Small intestine (tissue), 16 donors: ENCODE measurements at places on chromosomes 13 and 19.

DNA sequence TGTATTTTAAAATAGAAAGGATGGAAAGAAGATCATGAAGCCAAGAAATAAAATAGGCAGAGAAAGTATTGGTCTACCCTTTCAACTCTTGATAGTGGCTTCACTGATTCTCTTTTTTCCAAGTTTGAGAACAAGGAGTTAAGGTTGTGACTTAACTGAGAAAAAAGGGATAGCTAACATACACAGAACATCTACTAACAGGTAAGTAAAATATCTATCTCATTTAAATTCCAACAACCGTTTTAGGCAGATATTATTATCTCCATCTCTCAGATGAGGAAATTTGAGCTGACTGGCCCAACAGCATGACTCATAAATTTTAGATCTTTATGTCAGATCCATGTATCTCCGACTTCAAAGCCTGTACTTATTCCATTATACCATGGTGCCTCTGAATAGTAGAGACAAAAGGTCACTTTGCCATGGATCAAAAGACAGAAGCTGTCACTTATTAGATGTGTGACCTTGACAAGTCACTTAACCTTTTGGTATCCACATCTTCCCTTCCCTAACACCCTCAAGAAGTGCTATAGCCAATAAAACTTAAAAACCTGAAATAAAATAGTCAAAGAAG is 152.1 kb downstream of the DACH1 start:
- no peak for DNase-seq

DNA sequence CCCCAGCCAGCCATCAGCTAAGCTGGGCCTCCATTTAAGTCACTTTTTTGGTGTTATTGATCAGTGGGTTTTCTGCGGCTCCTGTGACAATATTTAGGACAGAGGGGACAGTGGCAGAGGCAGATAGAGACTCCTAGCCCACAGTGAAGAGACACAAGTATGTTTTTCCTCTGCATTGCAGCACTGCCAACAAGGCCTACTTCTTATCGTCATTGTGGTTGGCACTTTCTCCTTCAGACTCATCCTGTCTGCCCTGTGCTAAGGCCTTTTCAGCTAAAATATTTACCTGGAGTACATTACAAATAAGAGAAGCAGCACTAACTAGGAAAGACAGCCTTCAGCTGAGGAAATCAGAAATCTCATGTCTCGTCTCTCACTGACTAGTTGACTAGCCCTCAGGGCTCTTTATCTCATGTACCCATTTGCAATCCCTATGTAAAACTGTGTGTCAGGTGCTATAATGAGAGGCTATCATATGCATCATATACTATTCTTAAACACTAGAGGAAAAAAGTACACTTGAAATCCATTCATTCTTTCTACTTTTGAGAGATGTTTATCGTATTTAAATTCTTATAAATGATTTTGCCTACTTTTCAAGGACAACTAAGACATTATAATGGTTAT is 62.2 kb downstream of the ZAR1L start:
- no peak for DNase-seq

- no peak for DNase-seq
These were observed 17.4 kb downstream of the PIP5K1C start for GRCh38 chr19:3682741-3683404.

DNA sequence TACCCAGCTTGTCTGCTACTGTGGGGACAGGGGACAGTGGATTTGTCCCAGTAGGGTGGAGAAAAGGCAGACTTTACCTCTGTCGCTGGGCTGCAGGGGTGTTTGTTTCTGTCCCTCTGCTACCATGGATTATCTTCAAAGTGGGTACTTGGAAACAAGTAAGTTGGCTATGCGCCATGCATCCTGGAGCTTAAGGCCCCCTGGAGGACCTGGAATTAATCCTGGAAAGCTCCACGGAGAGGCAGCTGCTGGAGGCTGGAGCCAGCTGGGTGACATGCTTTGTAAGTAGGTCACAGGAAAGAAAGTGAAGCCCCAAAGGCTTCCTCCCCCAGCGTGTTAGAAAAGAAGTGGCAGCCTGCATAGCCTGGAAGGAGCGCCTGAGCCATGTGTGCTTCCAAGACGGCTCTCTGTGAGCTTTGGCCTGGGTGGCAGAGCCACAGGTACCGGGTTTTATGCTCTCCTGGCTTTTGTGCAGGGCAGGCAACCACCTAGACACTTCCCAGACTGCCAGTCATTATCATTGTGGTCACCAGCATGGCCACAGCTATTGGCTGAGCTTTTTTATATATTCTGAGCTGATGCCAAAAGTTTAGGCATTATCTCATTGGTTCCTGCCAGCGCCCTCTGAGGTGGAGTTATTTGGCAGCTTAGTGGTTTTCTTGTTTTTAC is 9.5 kb downstream of the B3GLCT start:
- DNase-seq: no peak

- peak; percentile 32 for DNase-seq
These were observed at the start of gene PDE4A for GRCh38 chr19:10420444-10421239. Gene PDE4A, plus strand, starts transcription at chr19:10420538. Its CDS starts 227 bp downstream, at chr19:10420765.

DNA sequence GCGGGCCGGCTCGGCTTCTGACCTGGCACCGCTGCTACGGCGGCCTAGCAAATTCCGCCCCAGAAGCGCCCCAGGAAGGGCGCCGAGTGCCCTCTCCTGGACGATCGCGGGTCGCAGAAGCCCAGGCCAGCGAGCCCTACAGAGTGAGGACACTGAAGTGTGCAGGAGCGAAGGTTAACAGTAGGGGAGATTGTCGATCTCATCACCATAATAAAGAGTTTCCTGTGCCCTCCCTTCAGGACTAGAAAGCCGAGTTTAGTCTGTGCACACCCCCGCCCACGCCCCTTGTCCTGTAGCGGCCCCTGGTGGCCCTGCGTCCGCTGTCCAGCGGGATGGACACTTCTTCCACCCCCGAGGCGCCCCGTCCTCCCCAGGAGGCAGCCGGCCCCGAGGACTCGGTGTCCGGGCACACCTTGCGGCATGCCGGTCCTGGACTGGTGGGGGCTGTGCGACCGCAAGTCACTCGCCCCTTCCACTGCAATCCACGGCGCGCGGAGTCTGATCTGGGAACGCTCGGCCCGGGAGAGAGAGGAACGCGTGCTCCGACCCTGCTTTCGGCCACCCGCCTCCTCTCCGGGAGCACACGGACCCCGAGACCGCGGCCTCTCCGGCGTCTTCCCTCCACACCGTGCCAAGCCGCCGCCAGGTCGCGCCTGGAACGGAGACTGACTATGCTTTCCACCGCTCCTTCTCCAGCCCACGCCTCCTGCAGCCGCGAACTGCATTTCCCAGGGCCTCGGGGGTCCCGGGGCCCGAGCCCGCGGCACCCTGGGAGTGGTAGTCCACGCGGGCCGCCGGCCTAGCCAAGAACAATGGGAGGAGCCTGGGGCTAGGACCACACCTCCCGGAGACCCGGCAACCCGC is 770 bp upstream of the KMT2B start:
- DNase-seq: peak; percentile 98

DNA sequence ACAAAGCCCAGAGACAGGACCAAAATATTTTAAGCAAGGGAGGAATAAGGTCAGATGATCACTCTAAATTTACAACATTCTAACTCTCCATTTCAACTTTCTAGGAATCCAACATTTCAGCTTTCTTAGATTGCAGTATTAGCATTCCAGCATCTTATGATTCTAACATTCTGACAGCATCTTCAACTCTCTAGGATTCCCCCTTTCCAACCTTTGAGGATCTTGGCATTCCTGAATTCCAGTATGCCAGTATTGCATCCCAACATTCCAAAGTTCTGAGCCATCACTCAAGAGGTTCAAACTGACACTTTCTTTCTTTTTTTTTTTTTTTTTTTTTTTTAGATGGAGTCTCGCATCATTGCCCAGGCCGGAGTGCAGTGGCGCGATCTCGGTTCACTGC is 13.8 kb downstream of the TGFB1 start:
- DNase-seq: no peak

DNA sequence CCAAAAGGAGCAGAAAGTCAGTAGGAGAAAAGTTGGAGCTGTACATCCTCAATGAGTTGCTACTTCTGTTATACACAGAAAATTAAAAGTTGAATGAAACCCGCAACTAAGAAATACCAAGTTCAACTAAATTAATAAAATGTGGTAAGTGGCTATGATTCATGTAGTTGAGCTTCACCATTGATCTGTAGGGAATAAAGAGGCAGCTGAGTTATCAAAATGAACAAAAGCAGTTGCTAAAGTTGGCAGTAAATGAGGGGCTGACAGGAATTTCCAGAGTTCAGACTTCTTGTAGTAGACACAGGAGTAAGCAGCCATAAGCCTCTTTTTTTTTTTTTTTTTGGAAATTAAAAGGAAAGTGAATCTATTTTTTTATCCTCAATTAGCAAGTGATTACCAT is 234.6 kb downstream of the POSTN start:
- DNase-seq: no peak
